ENCODE measurements at places on chromosomes 11 and 22.
A peak's percentile ranks its signal among the peaks of the same experiment; 100 is the strongest.

GRCh38 chr22:42919199-42919598 is 62.1 kb upstream of the ARFGAP3 start:
- DNase-seq = no peak

DNA sequence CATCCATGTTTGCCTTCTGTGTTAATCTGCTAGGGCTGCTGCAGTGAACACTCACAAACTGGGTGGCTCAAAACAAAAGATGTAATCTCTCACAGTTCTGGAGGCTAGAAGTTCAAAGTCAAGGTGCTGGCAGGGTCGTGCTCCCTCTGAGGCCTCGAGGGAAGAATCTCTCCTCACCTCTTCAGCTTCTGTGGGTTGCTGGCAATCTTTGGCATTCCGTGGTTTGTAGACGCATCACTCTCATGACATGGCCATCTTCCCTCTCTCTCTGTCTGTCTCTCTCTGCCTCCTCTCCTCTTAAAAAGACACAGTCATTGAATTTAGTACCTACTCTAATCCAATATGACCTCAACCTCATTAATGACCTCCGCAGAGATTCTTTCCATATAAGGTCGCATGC is 78.8 kb downstream of the TSPAN18 start:
- no peak for DNase-seq

DNA sequence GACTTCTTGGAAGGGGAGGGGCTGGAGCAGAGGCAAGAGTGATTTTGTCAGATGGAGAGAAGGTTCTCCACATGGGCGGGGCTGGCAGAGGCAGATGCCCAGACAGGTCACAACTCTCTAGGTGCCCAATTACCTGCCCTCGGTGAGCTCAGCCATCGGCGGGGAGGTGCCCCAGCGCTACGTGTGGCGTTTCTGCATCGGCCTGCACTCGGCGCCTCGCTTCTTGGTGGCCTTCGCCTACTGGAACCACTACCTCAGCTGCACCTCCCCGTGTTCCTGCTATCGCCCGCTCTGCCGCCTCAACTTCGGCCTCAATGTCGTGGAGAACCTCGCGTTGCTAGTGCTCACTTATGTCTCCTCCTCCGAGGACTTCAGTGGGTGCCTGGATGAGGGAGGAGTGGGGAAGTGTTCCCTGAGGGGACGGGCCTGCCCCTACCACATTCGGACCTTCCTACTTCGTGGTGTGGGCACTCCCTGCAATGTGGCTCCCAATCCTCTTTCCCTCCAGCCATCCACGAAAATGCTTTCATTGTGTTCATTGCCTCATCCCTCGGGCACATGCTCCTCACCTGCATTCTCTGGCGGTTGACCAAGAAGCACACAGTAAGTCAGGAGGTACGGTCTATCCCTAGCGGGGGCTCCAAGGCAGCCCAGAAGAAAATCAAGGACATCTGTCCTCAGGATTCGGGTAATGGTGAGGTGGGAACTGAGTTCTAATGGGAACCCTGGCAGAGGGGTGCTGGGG is 15.6 kb downstream of the PGAP2 start:
- no peak for DNase-seq

DNA sequence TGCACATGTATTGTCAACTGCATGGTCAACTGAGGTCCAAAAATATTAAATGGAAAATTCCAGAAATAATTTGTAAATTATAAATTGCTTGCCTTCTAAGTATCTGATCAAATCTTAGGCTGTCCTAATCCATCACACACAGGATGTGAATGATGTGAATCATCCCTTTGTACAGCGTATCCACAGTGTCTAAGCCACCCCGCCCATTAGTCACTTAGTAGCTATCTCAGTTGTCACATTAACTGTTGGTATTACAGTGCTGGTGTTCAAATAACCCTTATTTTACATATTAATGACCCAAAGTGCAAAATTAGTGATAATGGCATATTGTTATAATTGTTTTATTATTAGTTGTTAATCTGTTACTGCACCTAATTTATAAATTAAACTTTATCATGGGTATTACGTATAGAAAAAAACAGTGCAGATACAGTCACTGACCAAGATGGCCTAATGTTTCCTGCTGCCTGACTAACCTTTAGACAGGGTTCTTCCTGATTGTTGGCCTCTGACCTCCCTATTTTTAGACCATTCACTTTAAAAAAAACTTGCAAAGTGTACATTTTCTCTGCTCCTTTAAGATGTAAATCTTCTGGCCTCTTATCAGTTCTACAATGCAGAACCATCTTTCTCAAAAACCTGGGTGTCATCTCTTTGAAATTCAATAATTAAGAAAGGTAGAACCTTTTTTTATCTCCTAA is 2.9 kb upstream of the SVIP start:
- DNase-seq = no peak

GRCh38 chr11:84899740-84900139 is 727.4 kb downstream of the DLG2 start:
- peak; percentile 39 for DNase-seq

GRCh38 chr22:40540265-40540664 is 96.3 kb downstream of the MRTFA start:
- DNase-seq = no peak

- no peak for DNase-seq
These were observed 22.8 kb downstream of the MYH9 start for GRCh38 chr22:36365020-36365411.

DNA sequence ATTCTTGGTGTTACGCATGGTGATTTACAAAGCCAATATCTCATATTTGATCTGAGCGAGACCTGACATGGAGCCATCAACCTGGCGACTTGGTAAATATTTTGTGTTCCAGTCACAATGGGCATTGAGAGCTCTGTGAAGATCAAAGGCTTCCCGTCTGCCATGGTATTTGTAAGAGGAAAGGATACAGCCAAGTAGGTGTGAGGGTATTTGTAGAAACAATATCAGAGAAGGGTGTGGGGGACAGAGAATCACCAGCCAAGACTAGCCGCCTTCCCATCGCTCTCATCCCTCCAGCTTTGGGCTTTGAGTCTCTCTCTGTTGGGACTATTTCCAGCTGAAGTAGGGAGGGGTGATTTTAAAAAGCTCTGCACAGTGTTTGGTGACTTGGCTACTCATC is 173.4 kb upstream of the BDNF start:
- DNase-seq = no peak

GRCh38 chr22:29031227-29032011 is 30.2 kb downstream of the C22orf31 start:
- peak; percentile 69 for DNase-seq

DNA sequence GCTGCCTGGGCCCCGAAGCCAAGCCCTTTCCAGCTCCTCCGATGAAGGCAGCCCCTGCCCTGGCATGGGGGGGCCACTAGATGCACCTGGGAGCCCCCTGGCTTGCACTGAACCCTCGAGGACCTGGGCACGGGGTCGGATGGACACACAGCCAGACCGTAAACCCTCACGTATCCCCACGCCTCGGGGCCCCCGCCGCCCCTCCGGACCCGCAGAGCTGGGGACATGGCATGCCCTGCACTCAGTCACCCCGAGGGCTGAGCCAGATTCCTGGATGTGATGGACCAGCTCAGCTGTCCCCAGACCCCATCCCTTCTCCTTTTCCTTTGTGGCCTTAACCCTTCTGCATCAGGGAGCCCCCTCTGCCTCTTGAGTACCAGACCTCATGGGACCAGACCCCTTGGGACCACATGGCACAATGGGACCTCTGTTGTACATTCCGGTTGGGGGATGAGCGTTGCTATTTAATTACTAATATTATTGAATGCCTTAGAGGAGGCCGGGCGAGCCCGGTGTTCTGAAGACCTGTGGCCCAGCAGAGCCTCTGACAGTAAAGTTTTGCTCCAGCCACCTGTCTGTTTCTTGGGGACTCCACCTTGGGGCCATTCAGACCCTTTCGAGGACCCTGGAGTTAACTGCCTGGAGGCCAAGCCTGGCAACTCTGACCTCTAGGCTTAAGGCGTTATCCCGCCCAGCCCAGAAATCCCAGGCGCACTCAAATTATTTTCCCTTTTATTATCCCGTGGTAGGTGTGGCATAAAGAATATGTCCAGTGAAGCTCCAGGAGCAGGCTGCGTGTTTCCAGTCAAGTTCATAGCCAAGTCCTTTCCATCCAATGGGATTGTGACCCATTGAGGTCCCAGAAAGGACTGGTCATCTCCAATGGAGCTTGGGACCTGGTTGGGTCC is 3.0 kb downstream of the RASL10A start:
- DNase-seq = no peak

GRCh38 chr11:117425679-117426296 is 98.1 kb downstream of the CEP164 start:
- no peak for DNase-seq

DNA sequence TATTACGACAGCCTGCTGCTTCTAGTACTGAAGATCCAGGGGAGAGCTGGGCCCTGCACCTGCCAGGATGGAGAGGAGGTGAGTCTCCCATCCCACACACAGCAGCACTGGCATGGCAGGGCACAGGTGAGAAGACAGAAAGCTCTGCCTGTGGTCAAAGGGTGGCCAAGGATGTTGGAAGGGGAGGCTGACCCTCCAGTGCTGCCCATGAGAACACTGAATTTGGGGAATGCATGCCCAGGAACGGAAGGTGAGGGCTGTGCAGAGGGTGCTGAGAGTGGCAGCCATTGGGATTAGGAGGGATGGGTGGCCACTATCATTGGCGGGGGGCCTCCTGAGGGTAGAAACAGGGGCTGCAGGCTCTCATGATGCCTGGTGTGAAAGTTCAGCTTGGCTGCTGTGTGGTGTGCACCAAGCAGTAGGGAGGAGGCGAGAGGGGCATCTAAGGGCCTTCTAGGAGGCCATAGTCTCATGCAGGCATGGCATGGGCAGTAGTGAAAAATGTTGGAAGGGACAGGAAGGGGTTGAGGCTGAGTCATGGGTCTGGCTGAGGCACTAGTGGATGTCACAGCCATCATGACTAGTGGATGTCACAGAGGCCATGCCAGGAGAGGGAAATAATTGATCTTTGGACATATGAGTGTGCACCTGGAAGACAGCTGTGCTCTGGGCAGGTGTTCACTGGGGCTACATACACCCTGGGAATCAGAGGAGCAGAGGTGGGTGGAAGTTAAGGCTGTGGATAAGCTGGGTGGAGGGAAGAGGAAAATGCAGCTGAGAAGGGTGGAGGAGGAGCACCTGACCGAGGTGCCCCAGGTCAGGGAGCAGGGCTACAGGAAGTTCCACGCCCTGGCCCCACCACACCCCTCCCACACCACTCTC is 2.5 kb upstream of the LRRC74B start:
- DNase-seq = no peak

DNA sequence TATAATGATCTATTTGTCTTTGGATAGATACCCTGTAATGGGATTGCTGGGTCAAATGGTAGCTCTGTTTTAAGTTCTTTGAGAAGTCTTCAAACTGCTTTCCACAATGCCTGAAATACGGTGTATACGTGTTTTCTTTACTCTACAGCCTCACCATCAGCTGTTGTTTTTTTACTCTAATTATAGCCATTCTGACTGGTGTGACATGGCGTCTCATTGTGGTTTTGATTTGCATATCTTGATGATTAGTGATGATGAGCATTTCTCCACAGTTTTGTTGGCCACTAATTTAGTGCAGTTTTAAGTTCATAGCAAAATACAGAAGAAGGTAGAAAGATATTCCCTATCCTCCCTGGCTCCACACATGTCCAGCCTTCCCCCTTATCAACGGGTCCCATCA is 26.3 kb upstream of the VPREB1 start:
- DNase-seq = no peak

- no peak for DNase-seq
These were observed 71.8 kb downstream of the TSPAN18 start for GRCh38 chr11:44798607-44798972.

- DNase-seq = no peak
These were observed 2.9 kb downstream of the SUSD2 start for GRCh38 chr22:24184057-24184798.

DNA sequence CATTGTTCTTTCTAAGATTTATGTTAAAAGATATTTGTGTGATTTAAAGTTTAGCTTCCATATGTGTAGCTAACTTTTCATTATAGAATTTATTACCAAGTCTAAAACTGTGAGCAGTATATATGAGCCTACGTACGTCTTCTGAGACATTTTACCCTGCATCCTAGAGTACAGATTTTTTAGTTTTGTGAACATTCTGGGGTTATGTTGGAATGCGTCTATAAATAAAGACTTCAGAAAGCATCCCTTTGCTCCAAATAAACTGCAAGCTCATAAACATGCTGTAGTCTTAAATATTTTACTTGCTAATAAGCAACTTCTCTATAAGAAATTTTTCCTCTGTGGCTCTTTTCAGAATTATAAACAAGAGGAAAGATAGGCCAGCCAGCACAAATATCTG is 236.5 kb downstream of the DDX10 start:
- no peak for DNase-seq

- DNase-seq = peak; percentile 56
These were observed 3.6 kb upstream of the OR8B3 start for GRCh38 chr11:124402326-124402922.

DNA sequence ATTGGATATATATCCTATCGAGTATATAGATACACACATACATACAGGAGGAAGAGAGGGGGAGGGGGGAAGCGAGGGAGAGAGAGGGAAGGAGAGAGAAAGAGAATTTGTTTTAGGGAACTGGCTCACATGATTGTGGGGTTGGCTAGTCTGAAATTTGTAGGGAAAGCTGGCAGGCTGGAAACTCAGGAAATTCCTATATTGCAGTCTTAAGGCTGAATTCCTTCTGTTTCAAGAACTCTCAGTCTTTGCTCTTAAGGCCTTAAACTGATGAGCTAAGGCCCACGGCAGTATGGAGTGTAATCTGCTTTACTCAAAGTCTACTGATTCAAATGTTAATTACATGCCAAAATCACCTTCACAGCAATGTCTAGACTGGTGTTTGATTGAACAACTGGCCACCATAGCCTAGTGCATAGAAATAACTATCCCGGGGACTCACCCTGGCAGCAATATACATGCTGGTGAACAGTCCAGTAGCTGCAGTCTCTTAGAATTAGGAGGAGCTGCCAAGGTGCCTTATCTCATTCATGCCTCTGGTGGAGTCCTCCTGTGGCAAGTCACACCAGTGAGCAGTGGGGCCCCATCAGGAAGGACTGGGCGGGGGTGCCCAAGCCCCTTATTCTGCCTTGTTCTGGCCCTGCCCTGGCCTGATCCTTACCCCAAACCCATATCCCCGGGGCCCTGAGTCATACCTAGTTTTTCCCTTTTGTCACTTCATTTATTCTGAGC is 59.7 kb upstream of the AMPD3 start:
- DNase-seq = no peak

GRCh38 chr22:29313576-29314466 is 1.7 kb downstream of the RASL10A start:
- DNase-seq = peak; percentile 17

DNA sequence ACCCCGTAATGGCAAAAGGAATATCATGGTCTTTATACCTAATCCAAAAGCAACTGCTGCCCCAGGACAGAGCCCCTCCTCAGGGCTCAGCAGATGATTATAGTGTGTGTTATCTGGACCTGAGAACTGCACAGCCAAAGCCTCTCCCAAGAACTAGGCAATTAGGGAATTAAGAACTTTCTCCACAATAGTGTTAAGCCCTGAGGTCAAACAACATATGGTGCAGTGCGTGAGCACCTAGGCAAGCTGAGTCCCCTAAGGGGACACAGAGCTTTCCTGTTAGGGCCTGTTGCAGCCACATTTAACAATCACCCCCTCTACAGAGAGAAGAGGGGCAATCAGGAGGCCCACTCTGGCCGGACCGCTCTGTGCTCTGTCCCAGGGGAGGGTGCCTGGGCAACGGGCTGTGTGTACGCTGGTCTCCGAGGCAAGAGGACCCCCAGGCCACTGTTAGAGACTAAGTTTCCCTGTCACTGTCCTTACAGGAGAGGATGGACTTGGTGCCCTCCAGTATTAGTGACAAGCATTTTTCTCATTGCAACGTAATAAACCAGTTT is 1.4 kb upstream of the KCNJ5 start:
- DNase-seq = no peak
